Left lung (tissue), 14 donors: ENCODE measurements at places on chromosomes 1 and 21.
A peak's percentile ranks its signal among the peaks of the same experiment; 100 is the strongest.

GRCh38 chr1:225835856-225836255, 25.9 kb downstream of the EPHX1 start:
- H3K4me3 ChIP-seq: no peak overlapping the region
- H3K27me3 ChIP-seq: no peaks in the 10 kb centered on the region
- H3K27ac ChIP-seq: no peak overlapping the region

DNA sequence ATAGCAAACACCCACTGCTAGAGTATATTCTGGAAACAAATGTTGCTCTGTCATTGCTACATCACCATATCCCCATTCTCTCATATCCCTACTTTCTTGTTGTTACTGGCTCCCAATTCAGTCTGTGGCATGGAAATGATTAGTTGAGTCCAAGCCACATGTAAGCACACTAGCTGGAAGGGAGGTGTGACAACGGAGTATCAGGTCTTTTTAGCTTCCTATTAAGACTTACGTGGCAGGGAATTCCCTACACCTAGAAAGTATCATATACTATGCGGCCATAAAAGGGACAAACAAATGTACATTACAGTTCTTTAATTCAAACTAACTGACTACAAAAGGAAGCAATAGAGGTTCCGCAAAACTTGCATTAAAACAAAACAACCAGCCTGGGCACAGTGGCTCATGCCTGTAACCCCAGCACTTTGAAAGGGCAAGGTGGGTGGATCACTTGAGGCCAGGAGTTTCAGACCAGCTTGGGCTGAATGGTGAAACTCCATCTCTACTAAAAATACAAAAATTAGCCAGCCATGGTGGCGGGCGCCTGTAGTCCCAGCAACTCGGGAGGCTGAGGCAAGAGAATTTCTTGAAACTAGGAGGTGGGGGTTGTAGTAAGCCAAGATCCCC, 48.6 kb downstream of the INTS7 start:
- H3K27ac ChIP-seq: no peak overlapping the region
- H3K4me3 ChIP-seq: no peak overlapping the region
- no peaks in the 10 kb centered on the region for H3K4me1 ChIP-seq
- no peak for DNase-seq
- no peaks in the 10 kb centered on the region for H3K36me3 ChIP-seq

DNA sequence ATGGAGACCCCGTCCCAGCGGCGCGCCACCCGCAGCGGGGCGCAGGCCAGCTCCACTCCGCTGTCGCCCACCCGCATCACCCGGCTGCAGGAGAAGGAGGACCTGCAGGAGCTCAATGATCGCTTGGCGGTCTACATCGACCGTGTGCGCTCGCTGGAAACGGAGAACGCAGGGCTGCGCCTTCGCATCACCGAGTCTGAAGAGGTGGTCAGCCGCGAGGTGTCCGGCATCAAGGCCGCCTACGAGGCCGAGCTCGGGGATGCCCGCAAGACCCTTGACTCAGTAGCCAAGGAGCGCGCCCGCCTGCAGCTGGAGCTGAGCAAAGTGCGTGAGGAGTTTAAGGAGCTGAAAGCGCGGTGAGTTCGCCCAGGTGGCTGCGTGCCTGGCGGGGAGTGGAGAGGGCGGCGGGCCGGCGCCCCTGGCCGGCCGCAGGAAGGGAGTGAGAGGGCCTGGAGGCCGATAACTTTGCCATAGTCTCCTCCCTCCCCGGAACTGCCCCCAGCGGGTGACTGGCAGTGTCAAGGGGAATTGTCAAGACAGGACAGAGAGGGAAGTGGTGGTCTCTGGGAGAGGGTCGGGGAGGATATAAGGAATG, 505 bp downstream of the LMNA start:
- H3K4me3 ChIP-seq: peak overlapping the region; percentile 100
- H3K27ac ChIP-seq: peak overlapping the region; percentile 95
- peaks cover 74% of the 10 kb centered on the region for H3K27me3 ChIP-seq
- peaks cover 69% of the 10 kb centered on the region for H3K4me1 ChIP-seq
- DNase-seq: no peak

GRCh38 chr1:44733784-44734183, 2.8 kb upstream of the RNU5D-1 start:
- no peak for DNase-seq
- no peaks in the 10 kb centered on the region for H3K4me1 ChIP-seq
- H3K4me3 ChIP-seq: no peak overlapping the region
- H3K27me3 ChIP-seq: no peaks in the 10 kb centered on the region
- H3K36me3 ChIP-seq: no peaks in the 10 kb centered on the region
- H3K27ac ChIP-seq: peak overlapping the region; percentile 1

DNA sequence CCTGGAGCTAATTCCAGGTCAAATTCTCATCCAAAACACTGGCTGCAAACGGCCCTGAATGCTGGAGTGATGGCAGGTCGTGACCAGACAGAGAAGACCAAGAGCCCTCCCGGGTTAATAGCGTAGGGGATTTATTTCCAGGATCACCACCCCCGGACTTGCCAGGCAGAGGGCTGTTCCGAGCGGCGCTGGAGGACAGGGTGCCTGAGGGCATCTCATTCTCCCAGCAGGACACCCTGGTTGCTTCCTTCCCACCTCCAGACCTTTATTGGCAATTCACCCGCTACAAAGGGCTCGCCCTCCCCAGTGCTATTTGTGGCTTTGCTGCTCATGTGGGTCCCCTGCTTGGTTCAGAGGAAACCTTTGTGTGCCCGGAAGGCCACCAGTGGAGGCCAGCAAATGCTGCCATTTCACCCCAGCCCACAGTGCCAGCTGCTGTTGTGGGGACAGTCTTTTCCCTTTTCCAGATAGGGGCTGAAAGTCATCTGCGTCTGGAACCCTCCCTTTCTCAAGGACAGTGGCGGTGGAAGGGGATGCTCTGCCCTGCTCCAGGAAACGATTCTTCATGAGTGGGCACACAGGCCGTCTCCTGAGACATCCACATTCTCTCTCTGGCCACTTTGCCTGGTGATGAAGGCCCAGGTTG, 19.0 kb upstream of the C1orf174 start:
- H3K27me3 ChIP-seq: no peaks in the 10 kb centered on the region
- peak; percentile 72 for DNase-seq
- H3K4me1 ChIP-seq: no peaks in the 10 kb centered on the region
- no peak overlapping the region for H3K4me3 ChIP-seq
- no peak overlapping the region for H3K27ac ChIP-seq

- H3K4me3 ChIP-seq: no peak overlapping the region
- no peak for DNase-seq
- no peak overlapping the region for H3K27ac ChIP-seq
- no peaks in the 10 kb centered on the region for H3K27me3 ChIP-seq
Measured at GRCh38 chr1:68361346-68361910, 88.3 kb downstream of the RPE65 start.

DNA sequence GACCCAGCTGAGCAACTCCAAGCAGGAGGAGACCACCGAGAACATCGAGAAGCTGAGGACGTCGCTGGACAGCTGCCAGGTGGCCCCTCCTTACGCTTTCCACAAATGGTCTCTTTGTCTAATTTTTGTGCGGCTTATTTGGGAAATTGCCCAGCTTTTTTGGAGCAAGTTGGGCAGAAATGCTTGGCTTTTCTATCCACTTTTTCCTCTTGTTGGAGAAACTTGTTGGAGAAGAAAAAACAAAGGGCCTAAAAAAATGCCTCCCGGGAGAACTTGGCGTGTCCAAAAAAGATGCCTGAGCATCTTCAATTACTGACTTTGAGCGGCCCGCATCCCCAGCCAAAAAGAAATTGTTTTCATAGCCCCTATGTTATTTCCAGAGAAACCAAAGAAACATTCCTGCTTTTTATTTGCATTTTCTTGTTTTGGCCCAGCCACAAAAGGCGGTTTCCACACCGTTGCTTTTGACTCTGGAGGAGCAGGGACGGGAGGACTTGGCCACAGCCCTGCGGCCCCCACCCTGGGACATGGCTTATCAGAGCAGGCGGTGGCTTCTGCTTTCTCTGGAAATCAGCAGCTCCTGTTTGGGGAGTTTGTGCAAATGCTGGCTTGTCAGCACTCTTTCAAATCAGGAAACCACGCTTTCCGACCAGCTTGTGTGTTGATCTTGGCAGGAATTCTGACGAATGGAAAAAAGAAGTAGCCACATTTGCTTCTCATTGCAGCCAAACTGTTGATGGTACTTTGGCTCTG, 81.2 kb upstream of the EFHD2 start:
- H3K27ac ChIP-seq: no peak overlapping the region
- H3K4me3 ChIP-seq: no peak overlapping the region
- H3K4me1 ChIP-seq: peaks cover 17% of the 10 kb centered on the region
- H3K36me3 ChIP-seq: no peaks in the 10 kb centered on the region

DNA sequence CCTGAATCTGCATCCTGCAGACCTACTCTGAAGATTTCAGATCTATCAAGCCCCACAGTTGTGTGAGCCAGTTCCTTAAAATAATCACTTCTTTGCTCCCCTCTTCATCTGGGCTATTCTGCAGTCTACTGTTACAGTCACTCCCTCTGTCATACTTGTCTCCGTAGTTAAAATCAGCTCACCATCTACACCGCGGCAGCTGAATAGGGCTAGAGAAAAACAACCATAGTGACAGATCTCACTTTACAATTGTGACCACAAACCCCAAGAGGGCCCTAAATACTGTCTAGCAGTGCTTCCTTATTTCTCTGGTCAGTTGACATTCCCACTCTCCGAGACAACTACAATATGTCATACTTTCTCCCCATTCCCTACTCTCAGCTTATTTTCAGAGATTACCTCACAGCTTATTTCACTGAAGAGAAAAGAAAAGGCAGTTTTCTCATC, 12.9 kb downstream of the DESI2 start:
- no peak overlapping the region for H3K4me3 ChIP-seq
- no peak for DNase-seq
- H3K27ac ChIP-seq: no peak overlapping the region

- DNase-seq: no peak
- no peaks in the 10 kb centered on the region for H3K4me1 ChIP-seq
- H3K27ac ChIP-seq: no peak overlapping the region
- H3K27me3 ChIP-seq: no peaks in the 10 kb centered on the region
Measured at GRCh38 chr1:85496941-85497582, 32.1 kb upstream of the DDAH1 start.

DNA sequence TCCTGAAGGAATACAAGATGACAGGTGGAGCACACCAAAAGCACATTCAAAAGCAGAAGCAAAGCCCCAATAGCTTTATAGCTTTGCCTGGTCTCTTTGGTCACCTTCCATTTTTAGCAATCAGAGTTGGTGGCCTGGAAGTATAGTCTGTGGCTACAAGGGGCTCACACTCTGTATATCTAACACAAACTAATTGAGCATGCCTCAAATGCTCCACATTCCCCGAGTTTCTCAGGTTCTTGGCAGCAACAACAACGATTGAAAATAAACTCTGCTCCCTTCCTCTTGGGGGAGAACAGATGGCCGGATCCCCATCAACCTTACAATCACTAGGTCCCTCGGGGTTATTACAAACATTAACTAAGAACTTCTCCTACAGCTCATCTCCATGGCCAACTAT, 24.9 kb upstream of the TADA1 start:
- DNase-seq: no peak
- H3K27me3 ChIP-seq: no peaks in the 10 kb centered on the region
- H3K4me1 ChIP-seq: no peaks in the 10 kb centered on the region
- H3K4me3 ChIP-seq: no peak overlapping the region
- H3K27ac ChIP-seq: no peak overlapping the region

GRCh38 chr1:183879494-183879893, 74.6 kb downstream of the RGL1 start:
- peaks cover 99% of the 10 kb centered on the region for H3K4me1 ChIP-seq
- no peaks in the 10 kb centered on the region for H3K27me3 ChIP-seq
- no peaks in the 10 kb centered on the region for H3K36me3 ChIP-seq
- DNase-seq: no peak
- H3K4me3 ChIP-seq: no peak overlapping the region
- H3K27ac ChIP-seq: peak overlapping the region; percentile 20

GRCh38 chr21:41067709-41068108, 100.3 kb upstream of the BACE2 start:
- no peak for DNase-seq
- peaks cover 10% of the 10 kb centered on the region for H3K27me3 ChIP-seq
- H3K4me1 ChIP-seq: peaks cover 8% of the 10 kb centered on the region
- H3K27ac ChIP-seq: no peak overlapping the region
- no peaks in the 10 kb centered on the region for H3K36me3 ChIP-seq

- H3K4me1 ChIP-seq: peaks cover 6% of the 10 kb centered on the region
- H3K36me3 ChIP-seq: no peaks in the 10 kb centered on the region
- no peaks in the 10 kb centered on the region for H3K27me3 ChIP-seq
- DNase-seq: no peak
- H3K27ac ChIP-seq: no peak overlapping the region
Measured at GRCh38 chr1:55815745-55816455, 600.7 kb upstream of the USP24 start.

DNA sequence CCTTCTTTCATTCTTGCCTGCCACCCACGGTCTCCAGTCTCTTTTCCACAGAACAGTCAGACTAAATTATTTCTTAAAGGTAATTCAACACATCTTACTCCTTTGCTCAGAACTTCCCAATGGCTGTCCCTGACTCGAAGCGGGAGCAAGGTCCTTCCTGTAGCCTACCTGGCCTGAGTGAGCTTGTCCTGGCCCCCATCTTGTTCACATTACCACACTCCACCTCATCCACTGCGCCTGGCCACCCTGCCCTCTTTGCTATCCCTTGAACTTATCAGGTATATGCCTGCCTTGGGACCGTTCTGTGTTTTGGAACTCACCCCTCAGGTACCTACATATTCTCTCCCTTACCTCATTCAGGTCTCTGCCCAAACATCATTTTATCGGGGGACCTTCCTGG, 13.3 kb upstream of the GLIS1 start:
- no peaks in the 10 kb centered on the region for H3K4me1 ChIP-seq
- DNase-seq: no peak
- H3K27me3 ChIP-seq: peaks cover 5% of the 10 kb centered on the region
- H3K36me3 ChIP-seq: no peaks in the 10 kb centered on the region

DNA sequence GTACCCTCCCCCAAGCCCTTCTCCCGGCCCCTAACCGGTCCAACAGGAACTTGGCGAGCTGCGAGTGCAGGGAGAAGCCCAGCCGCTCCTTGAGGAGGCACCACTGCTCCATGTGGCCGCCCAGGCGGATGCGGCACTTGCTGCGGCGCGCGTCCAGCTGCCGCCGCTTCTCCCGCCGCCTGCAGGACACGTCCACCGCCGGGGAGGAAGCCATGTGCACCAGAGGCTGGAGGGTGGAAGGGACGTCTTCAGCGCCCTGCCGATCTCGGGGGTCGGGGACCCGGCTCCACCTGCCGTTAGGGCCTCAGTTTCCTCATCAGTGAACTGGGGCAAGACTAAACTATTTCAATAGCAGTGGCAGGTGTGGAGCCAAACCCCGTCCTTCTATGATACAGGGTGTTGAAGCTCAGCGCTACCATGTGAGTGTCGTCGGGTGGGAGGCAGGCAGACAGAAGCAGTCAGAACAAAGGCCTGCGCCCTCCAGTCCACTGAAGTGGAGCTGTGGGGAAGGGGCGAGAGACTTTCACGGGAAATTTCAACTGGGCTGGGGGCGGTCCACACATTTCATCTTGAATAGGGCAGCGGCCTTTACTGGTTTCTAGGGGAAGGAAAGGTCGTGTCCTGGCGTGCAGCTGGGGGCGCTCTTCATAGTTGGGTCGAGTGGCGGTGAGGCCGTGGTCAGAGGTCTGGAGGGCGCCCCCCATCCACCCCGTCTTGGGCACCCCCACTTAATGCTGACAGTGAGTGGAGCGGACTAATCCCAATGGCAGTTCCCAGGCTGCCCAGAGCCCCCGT, 592 bp downstream of the ZNF692 start:
- no peaks in the 10 kb centered on the region for H3K27me3 ChIP-seq
- peaks cover 39% of the 10 kb centered on the region for H3K4me1 ChIP-seq
- peak; percentile 92 for DNase-seq
- no peaks in the 10 kb centered on the region for H3K36me3 ChIP-seq

GRCh38 chr1:159924025-159924790, 1.1 kb downstream of the TAGLN2 start:
- H3K4me3 ChIP-seq: peak overlapping the region; percentile 82
- no peaks in the 10 kb centered on the region for H3K27me3 ChIP-seq
- H3K27ac ChIP-seq: peak overlapping the region; percentile 98

GRCh38 chr1:78277253-78277652, 213.5 kb upstream of the PTGFR start:
- H3K4me1 ChIP-seq: no peaks in the 10 kb centered on the region
- no peaks in the 10 kb centered on the region for H3K36me3 ChIP-seq
- H3K27ac ChIP-seq: no peak overlapping the region
